ENCODE measurements at places on chromosomes 6 and 20.

GRCh38 chr20:51540580-51540979, 1.9 kb downstream of the NFATC2 start:
- no peak for DNase-seq

DNA sequence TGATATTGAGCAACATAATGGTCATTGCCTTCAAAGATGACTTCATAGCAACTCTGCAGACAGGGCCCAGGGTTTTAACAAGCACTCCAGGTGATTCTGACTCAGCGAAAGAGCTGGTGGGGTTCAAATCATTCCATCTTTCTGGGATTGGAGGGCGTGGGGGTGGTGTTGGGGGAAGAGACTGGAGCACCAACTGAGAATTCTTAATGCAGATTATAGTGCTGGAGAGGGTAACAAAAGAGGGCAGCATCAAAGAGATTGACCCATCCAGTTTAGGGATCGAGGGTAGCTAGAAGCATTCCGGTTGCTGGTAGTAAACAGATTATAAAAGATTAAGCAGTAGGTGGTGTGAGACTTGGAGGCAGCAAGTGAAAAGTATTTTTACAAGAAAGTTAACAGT, 15.9 kb downstream of the PFDN4 start:
- no peak for DNase-seq

GRCh38 chr6:32271429-32271828, 47.6 kb upstream of the NOTCH4 start:
- no peak for DNase-seq

DNA sequence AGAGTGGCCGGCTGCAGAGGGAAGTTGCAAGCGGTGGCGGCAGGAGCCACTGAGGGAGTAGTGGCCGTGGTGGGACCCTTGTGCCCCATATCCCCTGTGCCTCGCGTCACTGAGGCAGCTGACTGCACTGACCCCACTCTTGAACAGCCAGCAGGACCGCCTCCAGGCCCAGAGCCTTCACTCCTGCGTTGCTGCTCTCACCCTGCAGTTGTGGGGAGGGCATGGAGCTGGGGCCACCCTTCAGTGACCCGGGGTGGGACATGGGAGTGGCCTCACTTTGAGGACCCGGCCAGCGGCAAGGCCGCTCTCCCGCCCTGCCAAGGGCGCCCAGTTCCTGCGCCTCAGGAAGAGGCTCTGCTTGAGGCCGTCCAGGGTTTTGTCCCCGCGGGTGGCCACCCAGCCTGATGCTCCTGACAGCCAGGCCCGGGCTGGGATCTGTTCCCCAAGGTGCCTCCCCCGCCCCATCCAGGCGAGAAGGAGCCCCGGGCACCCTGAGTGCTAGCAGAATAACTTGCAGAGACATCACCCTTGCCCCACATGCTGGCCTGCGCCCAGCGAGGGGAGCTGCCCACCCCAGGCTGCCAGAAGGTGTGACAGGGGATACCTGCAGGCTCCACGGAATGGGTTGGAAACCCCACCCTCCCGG, 44.4 kb downstream of the HLA-DRA start:
- DNase-seq: no peak

- DNase-seq: peak; percentile 56
These were observed 7.4 kb upstream of the BPIFA3 start for GRCh38 chr20:33209789-33210188.

DNA sequence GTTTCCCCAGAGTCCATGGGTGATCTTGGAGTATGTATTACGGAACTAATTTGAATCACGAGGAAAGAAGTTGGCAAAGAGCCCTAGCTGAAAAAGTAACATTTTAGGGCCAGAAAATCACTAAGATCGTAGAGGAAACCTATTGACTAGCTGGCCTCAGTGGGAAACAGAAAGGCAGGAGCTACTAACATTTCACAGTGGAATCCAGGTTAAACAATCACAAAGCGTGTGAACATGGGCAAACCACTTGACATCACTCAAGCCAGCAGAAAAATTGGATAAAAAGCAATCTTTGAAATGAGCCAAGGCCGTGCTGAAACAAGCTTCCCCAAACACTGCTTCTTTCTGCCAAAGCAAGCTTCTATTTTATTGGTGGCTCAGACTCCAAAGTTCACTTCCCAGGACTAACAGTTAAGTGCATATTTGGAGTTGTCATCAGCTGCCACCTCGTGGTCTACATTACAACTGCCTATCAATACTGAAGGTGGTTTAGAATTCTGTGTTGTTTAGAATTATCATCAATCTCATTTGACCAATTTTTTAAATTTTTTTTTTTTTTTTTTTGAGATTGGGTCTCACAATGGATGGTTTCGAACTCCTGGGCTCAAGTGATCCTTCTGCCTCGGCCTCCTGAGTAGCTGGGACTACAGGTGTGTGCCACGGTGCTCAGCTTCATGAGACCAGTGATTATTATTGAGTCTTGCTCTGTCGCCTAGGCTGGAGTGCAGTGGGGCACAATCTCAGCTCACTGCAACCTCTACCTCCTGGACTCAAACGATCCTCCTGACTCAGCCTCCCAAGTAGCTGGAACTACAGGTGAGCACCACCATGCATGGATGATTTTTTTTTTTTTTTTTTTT, 10.6 kb downstream of the RPS10 start:
- peak; percentile 66 for DNase-seq

DNA sequence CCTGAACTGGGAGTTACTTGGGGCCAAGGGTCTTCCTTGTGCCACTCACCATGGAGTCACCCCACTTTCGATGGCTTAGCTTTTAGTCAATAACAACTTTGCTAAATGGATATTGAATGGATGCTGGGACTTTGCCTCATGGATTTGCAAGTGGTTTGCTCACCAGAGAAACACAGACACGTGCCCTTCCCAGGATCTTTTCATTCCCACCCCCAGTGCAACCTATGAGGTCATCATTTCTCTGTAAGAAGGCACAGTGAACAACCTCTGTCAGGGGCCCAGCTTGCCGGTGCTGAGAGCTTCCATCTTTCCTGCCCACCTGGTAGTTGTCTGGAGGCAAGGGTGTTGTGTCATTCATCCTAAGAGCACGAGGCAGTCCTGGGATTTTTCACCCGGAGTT, 256.8 kb upstream of the PMEPA1 start:
- no peak for DNase-seq

DNA sequence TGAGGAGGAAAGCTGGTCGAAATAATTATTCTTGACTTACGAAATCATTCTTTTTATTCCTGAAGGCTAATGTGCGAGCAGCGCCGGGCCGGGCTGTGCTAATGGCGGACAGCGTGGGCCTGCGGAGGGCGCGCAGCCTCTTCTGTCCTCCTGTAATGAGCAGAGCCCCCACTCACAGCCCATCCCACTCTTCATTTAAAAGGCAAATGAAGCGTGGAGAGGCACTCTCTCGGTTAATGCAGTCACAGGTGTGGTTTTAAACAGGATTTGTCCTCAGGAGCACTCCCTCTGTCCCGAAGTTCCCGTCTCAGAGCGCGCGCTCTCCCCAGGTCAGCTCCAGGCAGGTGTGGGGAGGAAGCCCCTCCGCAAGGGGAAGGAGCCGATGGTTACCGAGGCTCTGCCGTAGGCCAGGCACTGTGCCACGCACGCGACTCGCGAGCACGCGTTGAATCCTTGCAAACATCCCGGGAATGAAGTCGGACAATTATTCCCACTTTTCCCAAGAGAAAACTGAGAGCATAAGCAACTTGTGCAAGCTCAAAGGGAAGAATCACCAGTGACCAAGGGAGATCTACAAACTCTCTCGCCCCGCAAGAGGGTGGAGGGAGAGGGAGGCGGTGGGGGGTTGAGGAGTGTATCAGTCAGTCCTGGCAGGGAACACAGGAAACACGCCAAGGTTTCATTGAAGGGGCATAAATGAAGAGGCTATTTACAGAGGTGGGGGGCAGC, 35.5 kb upstream of the ZFAND3 start:
- peak; percentile 41 for DNase-seq

GRCh38 chr20:3084283-3084985, at the start of gene AVP:
Gene AVP (minus strand): TSS chr20:3084724. CDS start chr20:3084674, 50 bp downstream.
- no peak for DNase-seq
